Cortex of kidney (tissue), 1 donor: ENCODE measurements at places on chromosomes 1 and 21.

DNA sequence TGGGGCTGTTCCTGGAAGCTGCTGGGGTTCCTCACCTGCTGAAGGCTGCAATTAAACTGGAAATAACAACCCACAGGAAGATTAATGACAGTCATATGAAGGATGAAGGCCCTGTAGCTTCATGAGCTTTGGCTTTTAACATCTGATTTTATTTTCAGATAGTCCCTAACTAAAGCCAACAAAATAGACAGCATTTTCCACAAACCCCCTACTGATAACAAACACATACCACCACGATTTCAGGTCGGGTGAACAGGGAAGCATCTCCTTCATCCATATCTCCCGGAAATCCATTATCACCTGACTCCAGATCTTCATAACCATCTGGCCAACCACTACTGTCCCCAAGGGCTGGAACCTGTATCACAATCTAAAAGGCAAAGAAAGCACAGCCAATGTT, 169.6 kb downstream of the TGFBR3 start:
- no peak for DNase-seq

DNA sequence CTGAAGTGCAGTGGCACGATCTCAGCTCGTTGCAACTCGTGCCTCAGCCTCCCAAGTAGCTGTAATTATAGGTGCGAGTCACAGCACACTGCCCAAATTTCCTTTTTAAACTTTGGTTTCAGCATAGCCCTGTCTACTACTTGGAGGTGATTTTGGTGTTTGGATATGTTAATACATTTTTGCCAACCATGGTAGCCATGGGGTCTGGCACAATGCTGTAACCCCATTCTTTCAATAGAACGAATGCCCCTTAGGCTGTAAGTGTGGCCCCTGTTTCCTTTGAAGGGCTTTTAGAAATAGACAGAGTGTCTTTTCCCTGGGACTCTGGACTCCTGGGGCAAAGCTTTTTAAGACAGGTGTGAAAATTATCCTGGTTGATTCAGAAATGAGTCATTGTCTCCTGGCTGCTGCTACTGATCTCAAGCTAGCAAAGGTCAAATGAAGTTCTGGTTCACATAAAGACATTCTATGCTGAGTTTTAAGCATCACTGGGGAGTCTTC, 141.1 kb upstream of the RUNX1 start:
- DNase-seq = no peak

DNA sequence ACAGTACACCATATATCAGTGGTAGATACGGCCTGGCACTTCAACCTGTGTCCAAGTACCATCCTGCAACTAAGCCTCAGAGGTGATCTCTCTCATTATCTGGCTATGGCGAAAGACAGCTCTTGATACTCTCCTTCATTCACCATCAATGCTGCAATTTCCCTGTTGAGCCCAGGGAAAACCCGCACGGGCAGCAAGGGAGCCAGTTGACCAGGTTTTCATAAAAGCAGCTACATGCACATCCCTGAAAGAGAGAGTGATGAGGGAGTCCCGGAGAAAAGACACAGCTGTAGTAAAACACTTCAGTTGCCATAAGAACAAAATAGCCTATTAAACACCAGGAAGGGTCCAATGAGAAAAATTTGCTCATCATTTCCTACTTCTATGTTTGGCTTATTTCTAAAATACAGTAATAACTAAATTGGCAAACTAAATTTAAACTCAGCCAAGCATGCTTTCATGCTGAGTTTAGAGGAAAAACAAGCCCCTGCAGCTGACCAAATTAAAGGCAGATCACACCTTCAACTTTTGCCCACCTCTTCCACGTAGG, 68.3 kb downstream of the CAPZB start:
- no peak for DNase-seq

DNA sequence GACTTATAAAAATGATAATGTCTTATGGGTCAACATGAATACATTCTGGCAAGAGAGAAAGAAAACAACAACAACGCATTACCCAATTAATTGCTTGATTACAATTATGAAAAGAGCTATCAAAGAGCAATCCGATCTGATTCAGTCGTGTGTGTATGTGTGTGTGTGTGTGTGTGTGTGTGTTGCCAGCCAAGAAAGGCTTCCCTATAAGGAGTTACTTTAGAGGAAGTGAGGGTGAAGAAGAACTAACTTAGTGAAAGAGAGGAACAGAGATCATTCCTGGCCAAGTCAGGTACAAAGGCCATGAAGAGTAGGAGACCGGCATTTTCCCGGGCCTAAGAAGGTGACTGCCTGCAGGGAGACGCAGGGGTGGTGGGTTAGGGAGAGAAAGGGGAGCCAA, 9.4 kb downstream of the TMEM35B start:
- no peak for DNase-seq

DNA sequence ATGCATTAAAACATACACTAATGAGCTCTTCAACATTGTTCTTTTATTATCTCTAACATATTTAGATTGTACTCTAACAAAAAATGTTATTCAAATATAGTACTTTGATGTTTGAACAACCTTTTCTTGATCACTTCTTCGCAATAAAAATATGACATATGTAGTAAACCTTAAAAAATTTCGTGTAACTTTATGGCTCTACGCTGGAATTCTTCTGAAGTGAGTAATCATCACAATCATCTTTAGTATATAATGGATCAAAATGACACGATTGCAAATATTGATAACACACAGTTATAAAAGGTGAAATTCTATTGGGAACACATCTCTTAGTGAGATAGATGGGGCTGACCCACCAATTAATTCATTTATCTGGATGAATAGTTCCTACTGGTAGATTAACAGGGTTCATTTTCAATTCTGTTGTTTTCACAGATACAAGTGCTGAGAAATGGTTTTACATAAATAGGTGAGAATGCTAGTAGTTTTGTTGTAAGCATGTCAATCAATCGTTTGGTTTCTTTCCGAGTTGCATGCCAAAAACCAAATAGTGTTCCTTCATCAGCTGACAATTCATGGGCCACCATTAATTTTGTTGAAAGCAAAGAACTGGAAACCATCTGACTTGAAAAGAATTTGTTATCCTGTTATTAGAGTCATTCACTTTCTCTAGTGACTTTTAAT, 1.5 kb upstream of the ZMPSTE24 start:
- no peak for DNase-seq

GRCh38 chr1:246128494-246129069, 378.5 kb downstream of the SMYD3 start:
- DNase-seq = no peak

DNA sequence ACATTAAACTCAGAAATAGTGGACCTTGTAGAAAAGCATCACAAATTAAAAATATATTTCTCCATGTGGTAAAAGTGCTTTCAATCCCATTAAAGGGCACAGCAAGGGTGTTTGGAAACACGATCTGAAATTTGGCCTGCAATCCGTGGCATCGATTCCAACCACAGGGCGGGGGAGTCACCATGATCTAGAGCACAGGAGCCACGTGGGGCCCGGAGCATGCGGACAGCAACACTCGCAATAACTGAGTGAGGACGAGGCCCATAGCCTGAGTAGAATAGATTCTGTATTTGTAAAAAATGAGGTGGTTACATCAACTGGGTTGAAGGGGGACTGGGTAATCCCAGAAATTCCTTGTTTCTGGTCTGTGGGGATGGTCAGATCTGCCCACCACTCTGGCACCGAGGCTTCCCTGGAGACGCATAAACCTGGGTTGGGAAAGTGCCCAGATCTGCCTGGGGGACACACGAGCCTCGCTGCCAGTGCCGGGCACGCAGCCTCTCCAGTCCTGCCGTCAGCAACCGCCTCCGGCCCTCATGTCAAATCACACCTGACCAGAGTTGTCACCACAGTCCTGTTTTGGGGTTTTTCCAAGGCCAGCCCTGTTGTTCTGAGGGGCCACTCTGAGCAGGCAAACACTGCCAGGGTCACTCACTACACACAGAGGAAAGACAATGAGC, 104.3 kb downstream of the PGBD5 start:
- DNase-seq = no peak

DNA sequence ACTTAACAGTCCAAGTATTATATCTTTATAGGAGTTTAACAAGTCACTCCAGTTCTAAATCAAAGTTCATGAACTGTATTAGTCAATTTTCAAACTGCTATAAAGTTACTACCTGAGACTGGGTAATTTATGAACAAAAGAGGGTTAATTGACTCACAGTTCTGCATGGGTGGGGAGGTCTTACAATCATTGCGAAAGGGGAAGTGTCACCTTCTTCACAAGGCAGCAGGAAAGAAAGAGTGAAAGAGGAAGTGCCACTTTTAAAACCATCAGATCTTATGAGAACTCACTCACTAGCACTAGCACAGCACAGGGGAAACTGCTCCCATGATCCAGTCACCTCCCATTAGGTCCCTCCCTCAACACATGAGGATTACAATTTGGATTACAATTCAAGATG, 70.0 kb downstream of the CLCA4 start:
- no peak for DNase-seq

DNA sequence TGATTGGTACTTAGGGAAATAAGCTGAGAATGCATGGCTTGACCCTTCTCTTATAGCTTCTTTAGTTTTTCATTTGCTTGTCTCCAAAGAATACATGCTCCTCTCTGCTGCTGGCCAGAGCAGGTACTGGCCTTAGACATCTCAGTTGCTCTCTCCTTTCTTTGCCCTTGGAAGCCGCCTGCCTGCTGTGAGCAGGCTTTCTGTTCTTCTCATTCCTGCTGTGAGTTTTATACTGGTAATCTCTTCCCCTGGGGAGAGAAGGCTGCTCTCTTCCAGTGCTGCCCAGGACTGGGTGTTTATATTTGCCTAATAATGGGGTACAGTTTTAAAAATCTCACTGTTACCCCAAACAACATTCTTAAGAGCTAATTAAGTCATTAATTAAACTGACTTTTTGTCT, 323.5 kb upstream of the LRRC7 start:
- no peak for DNase-seq

- no peak for DNase-seq
These were observed 21.6 kb upstream of the TRAF5 start for GRCh38 chr1:211305044-211305443.

- no peak for DNase-seq
These were observed 181.2 kb upstream of the PKN2 start for GRCh38 chr1:88502886-88503285.

DNA sequence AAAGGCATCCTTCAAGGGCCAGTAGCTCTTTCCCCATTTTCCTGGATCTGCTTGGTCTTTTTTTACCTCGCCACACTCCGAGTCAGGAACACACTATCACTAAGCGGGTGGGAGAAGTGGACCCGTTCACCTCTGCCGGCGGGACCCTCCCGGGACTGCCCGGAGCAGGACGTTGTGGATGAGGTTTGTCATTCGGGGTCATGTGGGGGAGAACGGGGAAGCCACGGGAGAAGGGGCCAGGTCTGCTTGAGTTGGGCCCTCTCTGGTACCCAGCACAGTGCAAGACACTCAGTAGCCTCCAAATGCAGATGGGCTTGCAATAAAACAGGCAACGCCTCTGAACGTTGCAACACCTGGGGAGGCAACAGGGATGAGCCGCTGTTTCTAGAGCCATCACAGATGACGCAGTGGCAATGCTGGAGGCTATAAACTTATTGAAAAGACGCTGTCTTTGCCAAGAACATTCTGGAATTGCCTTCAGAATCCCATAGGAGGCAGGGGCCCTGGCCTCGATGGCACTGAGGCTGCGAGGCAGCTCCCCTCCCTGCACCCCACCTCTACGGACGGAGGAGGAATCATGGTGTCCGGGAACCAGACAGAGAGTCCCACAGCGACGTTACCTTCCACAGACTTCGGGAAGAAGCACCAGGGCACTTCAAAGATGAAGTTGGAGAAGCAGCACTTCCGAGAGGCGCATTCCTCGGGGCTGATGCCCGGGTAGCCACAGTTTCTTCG, 3.8 kb downstream of the TFF2 start:
- no peak for DNase-seq

GRCh38 chr1:244863491-244864252, 671 bp downstream of the HNRNPU start:
- no peak for DNase-seq

DNA sequence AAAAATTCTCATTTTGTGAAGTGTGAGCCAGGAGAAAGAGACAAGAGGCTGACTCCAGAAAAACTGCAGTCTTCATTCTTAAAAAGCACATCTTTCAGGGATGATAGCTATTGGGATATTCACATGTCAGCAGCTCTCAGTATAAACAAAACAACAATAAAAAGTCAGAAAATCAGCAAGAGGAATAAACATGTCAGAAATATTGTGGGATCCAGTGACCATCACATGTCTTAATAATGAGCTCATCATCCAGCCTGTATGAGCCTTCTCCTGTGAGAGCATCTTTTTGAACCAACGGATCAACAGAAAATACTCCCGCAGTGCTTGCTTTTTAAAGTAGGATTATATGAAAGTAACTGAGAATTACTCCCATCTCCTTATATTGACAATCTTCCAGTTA, 241.6 kb downstream of the SMYD3 start:
- no peak for DNase-seq

DNA sequence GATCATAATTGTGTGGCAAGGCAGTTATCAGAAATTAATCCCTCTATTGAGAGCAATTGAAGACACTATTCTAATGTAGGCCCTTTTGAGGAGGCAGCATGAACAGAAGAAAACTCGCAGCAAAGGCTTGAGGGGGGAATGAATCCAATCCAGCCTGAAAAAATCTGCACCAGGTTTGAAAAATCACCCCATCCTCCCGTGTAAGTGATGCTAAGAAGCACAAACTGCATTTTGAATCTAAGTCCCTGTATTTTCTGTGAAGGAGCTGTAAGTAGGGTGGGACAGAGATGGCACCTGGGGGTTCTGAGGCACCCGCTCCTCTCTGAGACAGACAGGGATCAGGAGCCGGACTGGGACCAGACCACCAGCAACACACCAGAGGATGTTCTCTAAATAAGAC, at the start of gene CRB1:
Gene CRB1 (plus strand): TSS at position 241 of the 400 bp plus-strand sequence. CDS start 161 bp downstream, outside the sequence.
- DNase-seq = no peak

DNA sequence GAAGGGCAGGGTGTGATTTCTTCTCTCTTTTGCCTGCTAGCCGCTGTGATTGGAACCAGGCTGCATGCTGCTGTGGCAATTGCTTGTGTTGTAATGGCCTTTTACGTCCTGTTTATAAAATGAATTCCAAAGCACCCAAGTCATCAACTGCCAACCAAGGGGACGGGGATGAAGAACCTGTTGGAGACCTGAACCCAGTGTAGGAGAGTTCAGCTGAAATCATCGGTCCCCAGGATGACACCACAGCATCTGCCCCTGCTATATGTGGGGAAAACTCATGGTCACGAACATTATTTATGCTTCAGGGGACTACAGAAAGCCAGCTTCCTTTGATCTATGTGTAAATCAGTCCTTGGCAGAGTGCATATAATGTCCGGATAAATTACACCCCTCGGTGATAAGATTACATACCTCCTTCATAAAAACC, 3.8 kb downstream of the TMEM167B start:
- DNase-seq = no peak

GRCh38 chr1:27564710-27565649, 39.0 kb downstream of the AHDC1 start:
- DNase-seq = no peak

DNA sequence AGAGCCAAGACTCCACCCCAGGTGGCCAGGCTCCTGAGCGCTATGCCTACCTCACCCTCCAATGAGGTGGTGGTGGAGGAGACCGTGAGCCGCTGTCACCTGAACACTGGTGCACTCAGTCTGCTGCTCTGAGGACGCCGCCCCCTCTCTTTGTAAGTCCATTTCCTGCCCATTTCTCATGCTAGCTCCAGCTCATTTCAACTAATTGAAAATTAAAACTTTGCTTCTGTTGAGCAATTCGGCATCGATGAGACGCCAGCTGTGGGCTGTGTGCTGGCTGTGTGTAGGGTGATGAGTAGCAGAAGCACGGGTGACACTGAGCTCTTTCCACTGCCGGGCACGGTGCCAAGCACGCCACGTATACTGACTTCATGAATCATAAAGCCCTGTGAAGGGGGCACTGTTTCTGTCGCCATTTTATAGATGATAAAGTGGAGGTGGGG, 11.2 kb downstream of the TNFRSF1B start:
- DNase-seq = no peak
